ENCODE measurements at places on chromosomes 12 and 14.

- no peak for DNase-seq
Observed at GRCh38 chr12:132771126-132771838, 9.7 kb upstream of the ANKLE2 start.

- no peak for DNase-seq
Observed at GRCh38 chr12:90572778-90573177, 382.2 kb downstream of the CCER1 start.

GRCh38 chr12:54929998-54930397 is 54.6 kb downstream of the TESPA1 start:
- no peak for DNase-seq

GRCh38 chr12:115227137-115227615 is 543.2 kb upstream of the TBX3 start:
- no peak for DNase-seq

GRCh38 chr14:71541271-71541670 is 391.0 kb upstream of the RGS6 start:
- no peak for DNase-seq

DNA sequence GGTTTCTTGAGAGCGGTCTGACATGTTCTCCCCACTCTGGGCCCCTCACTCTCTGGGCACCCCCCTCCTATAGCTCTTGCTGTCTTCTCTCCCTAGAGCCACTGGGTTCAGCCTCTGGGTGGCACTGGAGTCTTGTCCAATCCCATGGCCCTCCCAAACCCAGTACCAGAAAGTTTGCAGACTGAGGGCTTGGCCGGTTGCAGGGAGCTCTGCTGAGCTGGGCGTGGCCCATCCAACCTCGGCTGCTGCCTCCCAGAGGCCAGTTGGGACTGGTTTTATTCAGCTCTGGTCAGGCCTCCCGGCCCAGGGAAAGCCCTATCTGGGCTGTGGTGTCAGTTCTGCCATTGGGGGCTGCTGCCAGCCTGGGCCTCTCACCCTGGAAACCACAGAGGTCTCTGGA is 37.9 kb downstream of the ISCA2 start:
- DNase-seq, result no peak

DNA sequence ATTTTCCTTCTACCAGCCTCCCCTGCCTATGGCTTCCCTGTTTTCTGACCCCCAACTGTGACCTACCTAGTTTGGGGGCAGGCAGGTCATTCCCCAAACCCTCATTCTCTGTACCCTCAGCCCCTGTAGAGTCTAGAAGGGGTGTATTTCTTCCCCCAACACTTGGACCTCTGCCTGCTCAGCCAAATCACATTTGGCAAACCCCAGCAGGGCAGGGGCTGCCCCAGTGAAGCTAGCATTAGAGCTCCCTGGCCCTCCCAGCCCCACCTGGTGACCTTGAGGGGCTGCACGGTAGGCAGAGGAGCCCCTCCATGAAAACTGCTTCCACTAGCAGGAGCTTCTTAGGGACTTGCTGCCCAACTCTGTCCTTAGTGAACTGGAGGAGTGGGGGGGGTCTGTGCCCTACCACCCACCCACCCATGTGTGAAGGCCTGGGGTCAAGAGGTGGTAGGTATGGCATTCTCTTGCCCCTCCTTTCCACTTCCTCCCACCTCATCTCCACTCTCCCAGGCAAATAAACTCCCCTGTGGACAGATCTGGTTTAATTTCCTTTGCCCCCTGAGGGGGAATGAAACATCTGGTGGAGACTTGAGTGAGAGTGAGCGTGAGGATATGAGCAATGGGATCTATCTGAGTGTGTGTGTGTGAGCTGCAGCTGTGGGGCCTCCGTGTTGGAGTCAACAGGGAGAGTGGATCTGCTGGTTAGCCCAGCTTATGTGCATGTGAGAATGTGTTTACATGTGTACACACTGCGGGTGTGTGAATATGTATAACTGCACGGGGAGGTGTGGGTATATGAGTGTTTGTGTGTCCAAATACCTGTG is 1.6 kb downstream of the NXPH4 start:
- DNase-seq, result no peak

GRCh38 chr12:59408431-59408830 is 187.4 kb upstream of the SLC16A7 start:
- DNase-seq, result no peak

GRCh38 chr14:80003138-80003537 is 208.2 kb downstream of the DIO2 start:
- no peak for DNase-seq

- DNase-seq, result no peak
Observed at GRCh38 chr14:92677955-92678354, 70.5 kb downstream of the LGMN start.

- DNase-seq, result no peak
Observed at GRCh38 chr12:97169889-97170567, 263.0 kb downstream of the NEDD1 start.

DNA sequence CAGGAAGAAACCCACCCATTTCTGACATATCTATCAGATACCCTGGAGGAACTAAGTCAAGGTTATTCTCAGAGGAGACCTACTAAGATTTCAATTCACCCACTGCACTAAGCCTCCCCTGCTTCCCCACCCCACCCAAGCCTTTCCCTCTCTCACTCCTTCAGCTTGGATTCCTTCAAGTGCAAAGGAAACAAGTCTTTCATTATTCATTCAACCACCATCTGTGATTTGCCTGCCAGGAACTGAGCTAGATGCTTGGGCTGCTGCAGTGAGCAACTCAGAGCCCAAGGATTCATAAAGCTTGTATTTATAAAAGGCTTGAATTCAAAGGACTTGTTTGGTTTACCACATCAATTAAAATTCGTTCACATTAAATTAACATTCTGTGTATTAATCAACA is 161.3 kb downstream of the GXYLT1 start:
- no peak for DNase-seq

DNA sequence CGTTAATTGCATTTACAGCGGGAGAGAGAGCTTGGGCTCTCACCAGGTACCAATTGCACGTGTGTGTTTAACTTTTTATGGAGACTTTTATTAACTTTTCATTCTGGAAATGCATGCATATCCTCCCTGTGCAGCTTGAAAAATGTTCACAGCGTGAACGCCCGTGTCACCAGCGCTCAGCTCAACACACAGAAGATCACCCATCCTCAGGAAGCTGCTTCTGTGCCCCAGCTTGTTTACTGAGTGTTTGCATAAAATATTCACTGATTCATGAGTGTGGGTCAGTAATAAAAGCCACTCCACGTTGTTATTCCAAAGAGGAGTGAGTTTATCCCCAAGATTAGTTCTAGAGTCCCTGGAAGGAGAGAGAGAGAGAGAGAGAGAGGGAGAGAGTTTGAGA is 75.5 kb upstream of the FZD10 start:
- DNase-seq, result no peak

DNA sequence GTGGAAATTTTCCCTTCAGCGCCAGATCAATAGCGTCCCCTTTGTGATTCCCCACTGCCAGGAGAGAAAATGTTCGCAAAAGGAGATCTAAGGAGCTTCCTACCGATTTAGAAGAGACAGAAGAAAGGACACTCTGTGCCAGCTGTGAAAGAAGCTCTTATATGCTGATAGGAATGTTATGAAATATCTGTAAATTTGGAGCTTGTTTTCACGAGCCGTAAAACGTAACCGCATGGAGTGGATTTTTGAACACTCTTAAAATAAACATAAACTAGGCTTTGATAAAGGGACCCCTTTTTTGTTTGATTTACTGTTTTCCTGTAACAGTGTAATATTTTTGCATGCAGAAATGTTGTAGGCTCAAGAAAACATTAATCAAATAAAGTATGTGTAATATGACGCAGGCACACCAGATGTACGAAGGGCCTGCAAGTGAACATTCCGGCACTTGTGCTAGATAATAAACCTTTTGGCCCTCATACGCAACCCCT is 346.8 kb downstream of the ETNK1 start:
- no peak for DNase-seq

DNA sequence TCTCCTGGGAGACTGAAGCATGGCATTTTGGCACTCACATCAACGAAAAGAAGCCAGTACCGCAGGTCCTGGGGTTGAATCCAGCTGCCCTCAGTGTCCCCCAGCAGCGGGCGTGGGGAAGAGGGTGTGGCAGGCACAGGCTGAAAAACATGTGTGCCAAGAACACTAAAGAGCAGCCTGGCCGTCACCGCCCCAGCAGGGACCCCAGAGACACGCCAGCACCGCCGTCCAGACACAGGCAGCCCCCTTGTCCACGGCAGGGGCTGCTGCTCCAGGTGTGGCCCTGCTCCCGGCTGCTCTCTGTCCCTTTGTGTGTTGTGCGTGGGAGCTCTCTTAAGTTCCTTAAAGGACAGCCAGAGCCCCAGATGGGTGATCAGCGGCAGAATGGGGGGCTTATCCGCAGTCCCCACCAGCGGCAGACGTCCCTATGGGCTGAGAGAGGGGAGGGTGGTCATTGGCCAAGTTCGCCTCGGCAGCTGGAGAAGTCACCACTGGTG is 556 bp downstream of the PHETA1 start:
- no peak for DNase-seq
